ENCODE measurements at places on chromosomes 16 and 17.

GRCh38 chr17:41910701-41911391, 7.9 kb downstream of the ACLY start:
- no peak for DNase-seq

GRCh38 chr16:79959226-79959625, 358.7 kb upstream of the MAF start:
- DNase-seq, result no peak

GRCh38 chr16:69890114-69890891, 60.8 kb upstream of the CLEC18A start:
- DNase-seq, result no peak

DNA sequence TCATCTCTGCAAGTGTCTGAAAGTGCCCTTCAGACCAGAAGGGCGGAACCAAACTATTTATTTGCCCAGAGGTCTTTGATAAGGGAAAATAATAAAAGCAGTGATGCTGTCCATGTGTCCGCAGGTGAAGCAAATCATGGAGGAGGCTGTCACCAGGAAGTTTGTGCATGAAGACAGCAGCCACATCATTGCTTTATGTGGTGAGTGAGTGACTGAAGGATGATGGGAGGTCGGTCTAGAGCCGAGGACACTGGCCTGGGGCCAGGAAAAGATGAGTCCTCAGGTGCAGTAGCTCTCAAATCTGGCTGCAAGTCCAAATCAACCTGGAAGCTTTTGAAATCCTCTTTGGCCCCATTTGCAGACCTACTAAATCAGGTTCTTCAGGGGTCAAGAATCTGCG, 6.1 kb downstream of the SGSM2 start:
- DNase-seq, result peak; percentile 40

- no peak for DNase-seq
Observed at GRCh38 chr17:37025847-37026530, 77.2 kb downstream of the AATF start.
